Smooth muscle cell of trachea (primary cell): ENCODE measurements at places on chromosomes 7 and 10. TPM values are rescaled to one million over a fixed set of nuclear protein-coding genes. Genes with fewer than 3 reads are reported as not detected.

The AOAH gene
- not detected in 2 replicates for total RNA-seq

The SPAG6 gene
- 0.15 and 0.17 TPM in 2 replicates for total RNA-seq

The CHN2 gene
- 0.17 and 0.29 TPM in 2 replicates for total RNA-seq

The CCDC3 gene
- total RNA-seq = under 0.01 TPM in 1 of 2 replicates, not detected in the other

The GIMAP8 gene
- 0.15 TPM in 1 of 2 replicates, not detected in the other for total RNA-seq

The AMPH gene
- total RNA-seq = 4.7 and 7.8 TPM in 2 replicates

The WEE2 gene
- total RNA-seq = 0.33 TPM in 1 of 2 replicates, not detected in the other

The MEOX2 gene
- total RNA-seq = 0.83 and 6.1 TPM in 2 replicates

The SSC4D gene
- 0.33 and 0.73 TPM in 2 replicates for total RNA-seq

The RBP3 gene
- not detected in 2 replicates for total RNA-seq

The VAX1 gene
- total RNA-seq = not detected in 2 replicates

The SUN3 gene
- not detected in 2 replicates for total RNA-seq

The PLEKHS1 gene
- total RNA-seq = under 0.01 TPM in 1 of 2 replicates, not detected in the other

The PSMA2 gene
- 37.4 and 145 TPM in 2 replicates for total RNA-seq

The GPR15LG gene
- total RNA-seq = not detected in 2 replicates

The KCNH2 gene
- total RNA-seq = 0.33 TPM in 1 of 2 replicates, not detected in the other

The CELF2 gene
- total RNA-seq = 21.1 and 42.2 TPM in 2 replicates

The ZNF511 gene
- total RNA-seq = 23.7 and 29.3 TPM in 2 replicates
